Activated CD4-positive, CD25-positive, alpha-beta regulatory T cell treated with anti-CD3 and anti-CD28 coated beads, Interleukin-2, amount 50 U/mL, for 72 hours (primary cell): ENCODE measurements at places on chromosomes 1 and 21.

GRCh38 chr1:210978316-210978973 is 155.5 kb downstream of the KCNH1 start:
- DNase-seq, result no peak

DNA sequence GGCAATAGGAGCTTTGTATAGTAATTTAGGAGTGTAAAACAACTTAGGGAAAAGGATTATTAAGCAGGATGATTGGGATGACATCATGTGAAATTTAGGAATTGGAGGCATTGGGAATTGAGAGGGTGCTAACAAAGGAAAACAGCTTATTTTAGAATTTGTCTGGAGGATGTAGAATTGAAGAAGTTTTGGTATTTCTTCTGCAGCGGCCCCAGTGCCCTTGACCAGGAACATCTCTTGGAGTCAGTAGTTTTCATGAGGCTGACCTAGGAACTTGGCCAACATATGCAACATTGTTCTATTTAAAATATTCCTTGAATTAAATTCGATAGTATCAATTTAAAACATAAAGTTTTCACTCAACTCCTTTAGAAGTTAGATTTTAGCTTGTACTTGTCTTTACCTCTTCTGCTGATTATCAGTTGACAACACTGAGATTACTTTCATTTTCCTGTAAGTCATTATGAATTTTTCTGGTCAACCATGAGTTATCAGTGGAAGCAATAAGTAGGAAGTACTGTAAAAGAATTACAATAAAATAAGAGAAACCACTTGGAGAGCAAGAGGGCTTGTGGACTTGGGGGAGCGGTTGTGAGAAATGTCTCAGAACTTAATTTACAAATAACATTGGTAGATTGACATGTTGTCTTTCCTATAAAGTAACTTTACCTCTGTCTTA is 52.8 kb downstream of the DYRK1A start:
- DNase-seq, result no peak

DNA sequence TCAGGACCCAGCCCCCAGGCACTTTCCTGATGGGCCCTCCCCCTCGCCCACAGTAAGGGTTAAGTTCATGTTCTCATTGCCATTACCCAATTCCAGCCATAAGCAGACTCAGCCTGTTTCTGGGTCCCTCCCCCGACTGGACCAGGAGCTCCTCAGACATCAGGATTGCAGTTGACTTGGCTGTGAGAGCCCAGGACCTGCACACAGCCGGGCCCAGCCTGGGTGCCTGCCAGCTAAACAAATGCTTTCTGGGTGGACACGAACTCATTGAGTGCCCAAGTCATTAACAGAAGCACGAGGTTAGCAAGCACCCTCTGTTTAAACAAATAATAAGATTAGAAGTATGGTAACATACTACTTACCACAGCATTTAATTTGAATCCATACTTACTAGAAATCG is 147.9 kb upstream of the POU3F1 start:
- DNase-seq, result no peak

DNA sequence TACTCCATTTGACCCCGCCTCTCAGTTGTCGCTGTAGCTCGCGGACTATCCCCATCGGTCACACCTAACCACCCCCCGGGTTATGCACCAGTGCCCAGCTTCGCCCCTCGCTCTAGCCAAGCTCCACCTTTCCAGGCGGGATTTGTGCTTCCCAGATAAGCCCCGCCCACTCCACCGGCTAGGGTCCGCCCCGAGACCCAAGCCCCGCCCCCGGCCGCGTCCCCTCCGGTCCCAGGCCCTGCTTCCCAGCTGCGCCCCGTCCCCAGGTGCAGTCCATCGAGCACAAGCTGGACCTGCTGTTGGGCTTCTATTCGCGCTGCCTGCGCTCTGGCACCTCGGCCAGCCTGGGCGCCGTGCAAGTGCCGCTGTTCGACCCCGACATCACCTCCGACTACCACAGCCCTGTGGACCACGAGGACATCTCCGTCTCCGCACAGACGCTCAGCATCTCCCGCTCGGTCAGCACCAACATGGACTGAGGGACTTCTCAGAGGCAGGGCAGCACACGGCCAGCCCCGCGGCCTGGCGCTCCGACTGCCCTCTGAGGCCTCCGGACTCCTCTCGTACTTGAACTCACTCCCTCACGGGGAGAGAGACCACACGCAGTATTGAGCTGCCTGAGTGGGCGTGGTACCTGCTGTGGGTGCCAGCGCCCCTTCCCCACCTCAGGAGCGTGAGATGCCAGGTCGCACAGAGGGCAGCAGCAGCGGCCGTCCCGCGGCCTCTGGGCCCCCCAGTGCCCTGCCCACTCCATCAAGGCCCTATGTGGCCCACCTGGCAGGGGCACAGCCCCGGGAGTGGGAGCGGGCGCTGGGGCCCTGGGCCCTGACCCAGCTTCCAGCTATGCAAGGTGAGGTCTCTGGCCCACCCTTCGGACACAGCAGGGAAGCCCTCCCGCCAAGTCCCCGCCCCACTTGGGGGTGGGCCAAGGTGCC is 23.9 kb downstream of the CITED4 start:
- no peak for DNase-seq

- DNase-seq, result no peak
These were observed 12.8 kb upstream of the GALNT2 start for GRCh38 chr1:230054092-230054749.

GRCh38 chr1:221454096-221454495 is 287.8 kb downstream of the DUSP10 start:
- no peak for DNase-seq

DNA sequence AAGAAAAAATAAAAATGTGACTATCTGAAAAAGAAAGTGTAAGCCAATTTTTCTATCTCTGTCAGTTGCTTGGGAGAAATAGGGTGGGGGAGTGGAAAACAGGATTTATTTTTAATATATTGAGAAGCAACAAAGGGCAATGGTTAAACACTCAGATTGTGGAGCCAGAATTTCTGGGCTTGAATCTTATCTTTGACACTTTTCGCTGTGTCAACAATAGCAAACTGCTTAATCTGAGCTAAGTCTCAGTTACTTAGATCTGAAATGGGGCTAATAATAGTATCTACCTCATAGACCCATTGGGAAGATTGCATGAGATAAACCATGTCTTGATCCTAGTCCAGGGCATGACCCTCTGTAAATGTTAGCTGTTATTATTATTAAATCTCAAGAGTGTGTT is 468.1 kb downstream of the ADGRL2 start:
- no peak for DNase-seq

DNA sequence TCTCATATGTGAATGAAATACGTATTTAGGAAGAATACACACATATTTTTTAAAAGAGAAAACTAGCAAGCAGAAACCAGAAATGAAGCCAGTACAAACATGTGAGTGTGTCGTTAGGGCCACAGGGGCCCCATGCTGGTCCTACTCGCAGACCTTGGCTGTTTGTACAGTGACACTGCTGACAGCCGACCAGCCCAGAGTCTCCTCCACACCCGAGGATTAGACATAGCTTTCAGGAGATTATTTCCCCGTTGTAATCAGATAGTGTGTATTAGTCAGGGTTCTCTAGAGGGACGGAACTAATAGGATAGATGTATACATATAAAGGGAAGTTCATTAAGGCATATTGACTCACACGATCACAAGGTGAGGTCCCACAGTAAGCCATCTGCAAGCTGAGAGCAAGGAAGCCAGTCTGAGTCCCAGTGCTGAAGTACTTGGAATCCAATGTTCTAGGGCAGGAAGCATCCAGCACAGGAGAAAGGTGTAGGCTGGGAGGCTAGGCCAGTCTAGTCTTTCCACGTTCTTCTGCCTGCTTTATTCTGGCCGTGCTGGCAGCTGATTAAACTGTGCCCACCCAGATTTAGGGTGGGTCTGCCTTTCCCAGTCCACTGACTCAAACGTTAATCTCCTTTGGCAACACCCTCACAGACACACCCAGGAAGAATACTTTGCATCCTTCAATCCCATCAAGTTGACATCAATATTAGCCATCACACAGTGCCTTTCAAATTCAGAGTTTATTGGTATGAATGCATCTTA is 51.2 kb downstream of the DIP2A start:
- no peak for DNase-seq

DNA sequence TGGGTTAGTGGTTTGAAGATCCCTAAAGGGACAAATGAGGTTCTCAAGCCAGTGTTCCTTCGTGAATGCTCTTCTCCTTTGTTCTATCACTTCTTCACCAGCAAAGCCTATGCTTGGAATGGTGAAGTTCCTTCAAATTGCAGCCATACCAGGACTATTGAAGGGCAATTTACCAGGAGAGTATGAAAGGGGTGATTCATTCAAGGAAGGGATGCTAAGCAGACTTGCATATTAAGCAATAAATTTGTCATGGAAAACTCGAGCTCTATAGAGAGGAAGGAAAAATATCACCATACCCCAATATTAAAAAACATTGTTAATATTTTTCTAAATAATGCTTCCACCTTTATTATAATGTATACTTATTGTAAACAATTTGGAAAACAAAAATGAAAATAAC is 9.3 kb upstream of the TSNAX start:
- DNase-seq, result no peak

DNA sequence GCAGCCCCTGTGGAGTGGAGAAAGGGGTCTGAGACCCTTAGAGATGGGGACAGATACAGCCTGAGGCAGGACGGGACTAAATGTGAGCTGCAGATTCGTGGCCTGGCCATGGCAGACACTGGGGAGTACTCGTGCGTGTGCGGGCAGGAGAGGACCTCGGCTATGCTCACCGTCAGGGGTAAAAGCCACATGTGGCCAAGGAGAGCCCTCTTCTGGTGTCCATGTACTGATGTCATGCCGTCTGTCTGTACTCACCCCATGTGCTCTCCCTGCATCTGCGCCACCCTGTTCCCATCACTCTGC is 84.7 kb downstream of the OBSCN start:
- DNase-seq, result no peak

GRCh38 chr1:244041466-244042120 is 9.5 kb upstream of the ZBTB18 start:
- DNase-seq, result no peak

DNA sequence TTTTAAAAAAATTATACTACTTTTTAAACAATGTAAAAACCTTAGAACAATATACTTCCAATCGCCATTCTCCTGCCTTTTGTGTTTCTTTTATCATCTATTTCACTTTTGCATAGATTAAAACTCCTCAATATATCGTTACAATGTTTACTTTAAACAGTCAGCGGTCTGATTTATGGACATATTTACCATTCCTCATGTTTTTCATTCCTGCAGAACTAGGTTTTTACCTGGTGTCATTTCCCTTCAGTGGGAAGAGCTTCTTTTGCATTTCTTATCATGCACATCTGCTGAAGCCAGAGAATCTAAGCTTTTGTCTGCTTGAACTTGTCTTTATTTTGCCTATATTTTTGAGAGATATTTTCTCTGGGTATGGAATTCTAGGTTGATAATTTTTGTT is 277.4 kb upstream of the PLXNA2 start:
- DNase-seq, result no peak

GRCh38 chr1:114040273-114041015 is 61.2 kb downstream of the OLFML3 start:
- no peak for DNase-seq

DNA sequence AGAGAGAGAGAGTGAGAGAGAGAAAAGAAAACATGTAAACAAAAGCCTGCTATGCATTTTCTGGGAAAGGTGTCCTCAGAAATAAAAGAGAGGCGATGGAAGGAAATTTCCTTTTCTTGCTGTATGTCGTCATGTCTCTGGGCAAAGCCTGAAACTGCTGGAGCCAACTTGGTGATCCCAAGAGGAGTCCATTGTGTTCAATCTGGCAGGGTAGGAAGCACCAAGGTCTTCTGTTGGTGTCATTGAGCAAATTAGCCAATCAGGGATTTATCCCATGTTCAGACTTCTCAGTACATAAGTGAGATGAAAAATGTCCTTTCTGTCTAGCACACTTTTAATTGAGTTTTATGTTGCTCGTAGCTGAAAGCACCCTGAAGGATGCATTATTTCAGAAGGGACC is 260.0 kb upstream of the KAZN start:
- DNase-seq, result no peak

- peak; percentile 48 for DNase-seq
These were observed 769 bp downstream of the GALE start for GRCh38 chr1:23799570-23800399.

- DNase-seq, result no peak
These were observed 10.3 kb downstream of the ARHGEF2 start for GRCh38 chr1:155968051-155968400.

DNA sequence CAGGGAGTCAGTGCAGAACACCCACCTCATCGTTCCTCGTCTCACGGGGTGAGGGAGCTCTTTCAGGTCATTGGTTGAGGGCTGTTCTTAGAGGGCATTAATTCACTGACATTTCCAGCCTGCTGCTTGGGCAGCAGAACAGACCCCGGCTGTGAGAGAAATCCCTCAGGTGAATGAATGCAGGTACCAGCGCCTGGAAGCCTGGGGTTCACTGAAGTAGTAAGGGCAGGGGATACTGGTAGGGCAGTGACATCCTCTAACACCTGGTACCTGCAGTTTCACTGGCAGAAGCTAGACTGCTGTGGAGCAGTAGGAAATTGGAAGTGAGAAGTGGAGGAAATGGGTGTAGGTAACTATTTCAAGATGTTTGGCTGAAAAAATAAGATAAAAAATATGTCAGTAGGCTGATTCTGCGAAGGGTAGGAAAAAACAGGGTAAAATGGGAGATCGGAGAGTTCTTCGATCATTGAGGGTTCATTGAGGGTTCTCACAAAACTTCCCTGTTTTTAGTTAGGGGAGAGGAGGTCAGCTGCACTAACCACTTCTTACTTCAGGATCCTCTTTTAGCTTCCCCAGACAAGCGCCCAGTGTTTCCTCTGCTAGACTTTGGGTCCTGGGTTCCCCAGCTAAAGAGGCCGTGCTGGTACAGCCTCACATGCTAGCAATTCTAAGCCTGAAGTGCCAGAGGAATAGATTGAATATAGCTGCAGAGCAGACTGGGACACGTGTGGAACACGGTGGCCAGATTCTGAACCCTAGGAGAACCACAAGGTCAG is 55.2 kb downstream of the RNF220 start:
- no peak for DNase-seq

GRCh38 chr1:119631086-119631432 is 17.0 kb downstream of the ZNF697 start:
- DNase-seq, result no peak

- DNase-seq, result no peak
These were observed 25.3 kb upstream of the IGSF3 start for GRCh38 chr1:116692879-116693278.

GRCh38 chr1:35603468-35603867 is 30.4 kb downstream of the TFAP2E start:
- DNase-seq, result no peak

- peak; percentile 63 for DNase-seq
These were observed 51.0 kb downstream of the SMYD2 start for GRCh38 chr1:214331827-214332423.

DNA sequence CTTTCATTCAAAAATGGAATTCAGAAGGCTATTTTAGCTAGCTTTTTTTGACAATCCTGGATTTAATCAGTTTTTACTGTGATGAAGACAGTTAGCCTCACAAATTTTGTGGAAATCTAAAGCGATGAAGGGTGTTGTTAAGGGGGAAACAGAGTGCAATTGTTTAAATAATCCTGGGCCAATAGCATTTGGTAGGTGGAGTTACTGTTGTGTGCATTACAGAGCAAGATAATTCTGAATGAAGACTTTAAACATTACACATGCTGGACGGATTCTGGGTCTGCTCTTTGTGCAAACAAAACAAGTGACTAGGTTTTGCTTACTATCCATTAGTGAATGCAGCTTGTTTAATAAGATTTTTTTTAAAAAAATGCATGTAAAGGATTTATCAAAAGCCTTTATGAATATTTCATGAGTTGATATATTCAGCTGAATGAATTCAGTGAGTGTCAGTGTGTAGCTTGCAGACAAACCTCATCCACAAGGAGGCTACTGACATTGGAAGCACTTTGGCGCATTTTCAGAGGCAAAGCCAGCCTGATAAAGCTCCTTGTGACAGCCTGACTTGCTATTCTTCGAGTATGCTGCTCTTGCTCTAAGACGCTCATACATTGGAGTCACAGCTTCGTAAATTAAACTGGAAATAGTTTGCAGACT is 199.6 kb downstream of the PDE4B start:
- DNase-seq, result no peak
